ENCODE measurements at places on chromosomes 1 and 21. TPM values are rescaled to one million over a fixed set of nuclear protein-coding genes. Genes with fewer than 3 reads are reported as not detected.

DNA sequence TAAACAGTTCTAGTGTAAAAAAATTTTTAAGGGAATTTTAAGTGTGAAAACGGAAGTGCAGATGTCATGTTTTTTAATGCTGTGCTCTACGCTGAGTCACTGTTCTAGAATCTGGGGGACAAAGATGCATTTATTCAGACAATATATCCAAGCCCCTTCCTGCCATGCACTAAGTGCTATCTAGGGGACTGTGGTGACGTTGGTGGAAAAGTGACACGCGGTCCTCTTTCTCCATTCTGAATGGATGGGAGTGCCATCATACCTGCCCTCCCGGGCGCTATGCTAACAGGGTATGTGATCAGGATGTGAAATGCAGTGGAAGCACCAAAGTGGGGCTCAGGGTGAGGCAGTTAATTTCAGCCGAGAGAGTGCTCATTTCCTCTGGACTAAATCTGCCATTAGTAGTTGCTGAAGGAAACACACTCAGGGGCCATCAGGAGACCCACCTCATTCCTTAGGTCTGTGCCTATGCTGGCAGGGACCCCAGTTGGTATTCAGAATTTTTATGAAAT is 6.6 kb downstream of the C1orf226 start:
- peaks cover 13% of the 10 kb centered on the region for H3K36me3 ChIP-seq
- no peak for DNase-seq
- H3K4me1 ChIP-seq, result no peaks in the 10 kb centered on the region
- no peak overlapping the region for H3K4me3 ChIP-seq

GRCh38 chr1:104987210-104987609 is 1237.5 kb downstream of the AMY1C start:
- no peak overlapping the region for H3K4me3 ChIP-seq
- no peak overlapping the region for H3K27ac ChIP-seq
- DNase-seq, result no peak

DNA sequence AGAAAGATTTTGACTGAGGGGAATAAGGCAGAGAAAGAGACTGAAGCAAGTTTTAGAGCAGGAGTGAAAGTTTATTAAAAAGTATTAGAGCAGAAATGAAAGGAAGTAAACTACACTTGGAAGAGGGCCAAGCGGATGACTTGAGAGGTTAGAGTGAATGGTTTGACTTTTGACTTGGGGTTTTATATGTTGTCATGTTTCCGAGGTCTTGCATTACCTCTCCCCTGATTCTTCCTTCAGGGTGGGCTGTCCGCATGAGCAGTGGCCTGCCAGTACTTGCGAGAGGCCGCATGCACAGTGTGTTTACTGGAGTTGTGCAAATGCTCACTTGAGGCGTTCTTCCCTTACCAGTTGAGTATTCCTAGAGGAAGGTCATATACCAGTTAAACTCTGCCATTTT is 13.0 kb upstream of the DENND2D start:
- no peaks in the 10 kb centered on the region for H3K36me3 ChIP-seq
- H3K4me3 ChIP-seq, result no peak overlapping the region
- H3K27me3 ChIP-seq, result no peaks in the 10 kb centered on the region
- DNase-seq, result no peak
- peaks cover 7% of the 10 kb centered on the region for H3K4me1 ChIP-seq
- no peak overlapping the region for H3K27ac ChIP-seq

The LMO4 gene
- 64.9 TPM for total RNA-seq

DNA sequence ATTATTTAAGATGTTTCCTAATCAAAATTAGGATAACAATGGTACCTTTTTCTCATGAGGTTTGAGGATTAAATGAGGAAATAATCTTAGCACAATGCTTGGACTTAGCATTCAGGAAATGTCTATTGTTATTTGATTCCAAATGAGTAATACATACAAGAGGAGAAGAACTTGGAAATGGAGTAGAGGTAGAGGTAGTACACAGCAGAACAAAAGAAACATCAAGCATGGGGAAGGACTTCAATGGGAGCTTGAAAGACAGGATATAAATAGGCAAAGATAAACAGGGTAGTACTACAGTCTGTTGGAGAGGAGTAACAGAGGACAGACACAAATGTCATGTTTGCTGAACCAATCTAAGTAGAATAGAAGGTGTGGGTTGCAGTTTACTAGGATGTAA is 59.5 kb upstream of the RGS2 start:
- H3K27me3 ChIP-seq, result no peaks in the 10 kb centered on the region
- no peak overlapping the region for H3K4me3 ChIP-seq
- peaks cover 2% of the 10 kb centered on the region for H3K4me1 ChIP-seq
- no peaks in the 10 kb centered on the region for H3K36me3 ChIP-seq

The TNNT2 gene
- 8.6 TPM for total RNA-seq

The DMBX1 gene
- total RNA-seq, result 2.3 TPM

GRCh38 chr1:241641773-241642592 is 1.8 kb upstream of the CHML start:
- no peak overlapping the region for H3K4me3 ChIP-seq
- H3K27me3 ChIP-seq, result no peaks in the 10 kb centered on the region
- H3K4me1 ChIP-seq, result 0 out of 2 replicates have a peak, but pooled peaks cover 6% of the 10 kb centered on the region
- no peak for DNase-seq
- H3K27ac ChIP-seq, result no peak overlapping the region

DNA sequence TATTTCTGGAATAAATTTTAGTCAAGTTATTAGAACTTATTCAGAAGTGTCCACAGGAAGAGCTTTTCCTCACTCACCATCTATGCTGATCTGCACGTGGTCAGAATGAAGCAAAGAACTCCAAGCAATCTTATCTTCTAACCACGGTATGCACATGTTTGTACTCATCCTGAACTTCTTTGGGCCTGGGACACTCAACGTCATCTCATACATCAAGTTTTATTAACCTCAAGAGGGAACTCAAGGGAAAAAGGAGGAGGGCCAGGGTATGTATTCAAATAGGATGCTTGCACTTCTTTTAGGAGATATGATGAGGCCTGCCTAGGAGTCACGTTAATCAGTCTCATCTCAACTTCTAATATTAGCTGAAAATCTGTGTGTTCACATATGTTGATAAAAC is 142.5 kb downstream of the C1orf94 start:
- no peak overlapping the region for H3K4me3 ChIP-seq
- no peak for DNase-seq
- peaks cover 7% of the 10 kb centered on the region for H3K36me3 ChIP-seq
- no peak overlapping the region for H3K27ac ChIP-seq

The ZNF697 gene
- total RNA-seq, result 17.9 TPM

- no peaks in the 10 kb centered on the region for H3K36me3 ChIP-seq
- no peak overlapping the region for H3K27ac ChIP-seq
- no peaks in the 10 kb centered on the region for H3K27me3 ChIP-seq
- DNase-seq, result peak; percentile 46
These were observed 27.6 kb upstream of the SARS1 start for GRCh38 chr1:109185990-109186732.

DNA sequence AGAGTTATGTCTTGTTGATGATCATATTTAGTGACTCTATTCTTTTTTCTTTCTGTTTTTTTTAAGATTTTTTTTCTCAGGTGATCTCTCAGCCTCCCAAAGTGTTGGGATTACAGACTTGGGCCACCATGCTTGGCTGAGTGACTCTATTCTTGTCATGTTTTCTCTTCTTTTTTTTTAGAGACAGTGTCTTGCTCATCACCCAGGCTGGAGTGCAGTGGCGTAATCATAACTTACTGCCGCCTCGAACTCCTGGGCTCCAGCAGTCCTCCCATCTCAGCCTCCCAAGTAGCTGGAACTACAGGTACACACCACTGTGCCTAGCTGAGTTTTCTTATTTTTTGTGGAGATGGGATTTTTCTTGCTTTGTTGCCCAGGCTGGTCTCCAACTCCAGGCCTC is 36.9 kb downstream of the ZMYM4 start:
- no peaks in the 10 kb centered on the region for H3K27me3 ChIP-seq
- H3K4me1 ChIP-seq, result no peaks in the 10 kb centered on the region
- no peak overlapping the region for H3K27ac ChIP-seq
- no peak for DNase-seq
- peaks cover 18% of the 10 kb centered on the region for H3K36me3 ChIP-seq

- no peaks in the 10 kb centered on the region for H3K27me3 ChIP-seq
- no peaks in the 10 kb centered on the region for H3K36me3 ChIP-seq
- no peak for DNase-seq
These were observed 777 bp downstream of the LAMC2 start for GRCh38 chr1:183186841-183187240.

The LIX1L gene
- 5.9 TPM for total RNA-seq

The C1orf87 gene
- 0.33 TPM for total RNA-seq

GRCh38 chr1:22876359-22877111 is 96.1 kb downstream of the LACTBL1 start:
- no peak for DNase-seq
- no peaks in the 10 kb centered on the region for H3K4me1 ChIP-seq

The ITGB2 gene
- total RNA-seq, result 1.1 TPM

DNA sequence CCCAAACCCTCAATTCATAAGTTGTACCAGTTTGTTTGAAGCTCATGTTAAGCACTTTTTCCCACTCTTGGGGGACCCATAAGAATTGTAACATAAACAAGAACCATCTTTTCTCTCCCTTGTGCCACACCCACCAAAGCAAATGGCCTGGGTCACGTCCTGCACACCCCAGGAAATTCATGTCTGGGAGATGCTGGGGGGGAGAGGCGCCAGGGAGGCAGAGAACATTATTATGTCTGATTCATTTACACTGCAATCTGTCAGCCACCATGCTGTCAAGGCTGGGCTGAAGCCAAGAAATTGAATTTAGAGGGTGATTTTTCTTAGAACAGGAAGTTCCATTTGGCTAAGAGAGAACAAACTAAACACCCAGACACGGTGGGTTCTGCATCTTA is 37.2 kb upstream of the IPO9 start:
- H3K27me3 ChIP-seq, result no peaks in the 10 kb centered on the region
- DNase-seq, result no peak
- H3K4me1 ChIP-seq, result no peaks in the 10 kb centered on the region
- H3K27ac ChIP-seq, result no peak overlapping the region

DNA sequence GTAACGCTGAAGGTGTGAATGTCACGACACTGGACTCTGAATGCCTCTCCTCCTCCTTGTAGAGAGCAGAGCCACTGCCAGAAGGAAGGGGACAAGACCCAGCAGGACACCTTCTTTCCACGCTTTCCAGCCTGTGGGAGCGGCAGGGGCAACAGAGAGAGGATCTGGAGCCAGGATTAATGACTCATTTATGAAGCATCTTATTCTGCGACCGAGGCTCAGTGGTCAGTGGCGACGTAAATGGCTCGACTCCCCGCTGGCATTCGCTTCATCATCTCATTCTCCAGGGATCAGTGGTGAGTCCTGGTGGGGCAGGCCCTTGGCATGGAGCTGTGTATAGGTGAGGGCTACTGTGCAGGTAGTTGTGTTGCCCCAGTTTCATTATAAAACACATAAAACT is 4.6 kb downstream of the SLC37A1 start:
- H3K27me3 ChIP-seq, result no peaks in the 10 kb centered on the region
- no peak overlapping the region for H3K27ac ChIP-seq
- H3K36me3 ChIP-seq, result peaks cover 10% of the 10 kb centered on the region
- H3K4me1 ChIP-seq, result peaks cover 9% of the 10 kb centered on the region
- DNase-seq, result no peak

- no peak for DNase-seq
- no peaks in the 10 kb centered on the region for H3K4me1 ChIP-seq
- no peaks in the 10 kb centered on the region for H3K27me3 ChIP-seq
- no peak overlapping the region for H3K27ac ChIP-seq
These were observed 37.8 kb upstream of the CD2 start for GRCh38 chr1:116716391-116716790.

The OLFM3 gene
- 0.29 TPM for total RNA-seq

DNA sequence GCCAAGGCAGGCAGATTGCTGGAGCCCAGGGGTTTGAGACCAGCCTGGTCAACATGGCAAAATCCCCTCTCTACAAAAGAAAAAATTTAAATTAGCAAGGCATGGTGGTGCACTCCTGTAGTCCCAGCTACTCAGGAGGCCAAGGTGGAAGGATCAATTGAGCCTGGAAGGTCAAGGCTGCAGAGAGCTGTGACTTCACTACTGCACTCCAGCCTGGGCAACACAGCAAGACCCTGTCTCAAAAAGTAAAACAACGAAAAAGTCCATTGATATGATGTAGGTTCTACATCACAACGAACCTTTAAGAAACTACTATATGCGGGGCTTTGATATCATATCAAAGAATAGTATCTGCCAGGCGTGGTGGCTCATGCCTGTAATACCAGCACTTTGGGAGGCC is 20.9 kb downstream of the PTAFR start:
- H3K36me3 ChIP-seq, result no peaks in the 10 kb centered on the region
- H3K27me3 ChIP-seq, result no peaks in the 10 kb centered on the region
- no peak overlapping the region for H3K27ac ChIP-seq
- no peaks in the 10 kb centered on the region for H3K4me1 ChIP-seq

The OR2G6 gene
- total RNA-seq, result not detected

DNA sequence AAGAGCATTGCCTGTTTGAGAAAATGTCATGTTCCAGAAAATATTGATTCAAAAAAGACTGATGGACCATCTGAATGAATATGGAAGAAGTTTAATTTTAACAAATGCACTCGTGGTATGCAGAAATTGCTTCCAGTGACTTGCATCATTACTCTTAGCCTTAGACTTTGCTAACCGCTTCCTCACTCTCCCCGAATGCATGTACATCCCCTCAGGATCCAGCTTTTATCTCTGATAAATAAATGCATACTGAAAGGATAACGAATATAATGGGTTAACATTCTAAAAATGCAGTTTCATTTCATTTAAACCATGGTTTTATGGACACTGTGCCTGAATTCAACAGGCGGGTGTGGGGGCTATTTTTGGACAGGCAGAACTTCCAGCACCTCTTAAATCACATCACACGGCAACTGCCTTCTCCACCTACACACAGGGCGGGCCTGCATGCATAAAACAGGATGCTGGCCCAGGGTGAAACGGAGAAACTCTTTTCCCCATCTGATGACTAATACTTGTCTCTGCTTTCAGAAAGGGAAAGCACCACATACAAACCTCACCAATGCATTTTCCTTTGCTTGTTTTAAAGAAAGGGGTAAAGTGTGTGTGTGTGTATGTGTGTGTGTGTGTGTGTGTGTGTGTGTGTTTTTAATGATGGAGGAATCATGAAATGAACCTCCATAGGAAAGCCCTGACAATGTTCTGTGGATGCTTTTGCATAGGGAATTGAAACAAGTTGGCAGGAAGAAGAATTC is 48.7 kb downstream of the SPAG17 start:
- 0 out of 2 replicates have a peak, but pooled peaks cover 3% of the 10 kb centered on the region for H3K36me3 ChIP-seq
- peaks cover 7% of the 10 kb centered on the region for H3K4me1 ChIP-seq
- H3K27me3 ChIP-seq, result no peaks in the 10 kb centered on the region
- no peak overlapping the region for H3K27ac ChIP-seq
- H3K4me3 ChIP-seq, result no peak overlapping the region

The PRDM16 gene
- total RNA-seq, result 0.70 TPM

GRCh38 chr1:181482521-181483284 is 614 bp upstream of the CACNA1E start:
- H3K27me3 ChIP-seq, result peaks cover 46% of the 10 kb centered on the region
- peak overlapping the region; percentile 63 for H3K4me3 ChIP-seq
- peaks cover 4% of the 10 kb centered on the region for H3K36me3 ChIP-seq
- H3K27ac ChIP-seq, result no peak overlapping the region

- no peaks in the 10 kb centered on the region for H3K27me3 ChIP-seq
- no peak overlapping the region for H3K4me3 ChIP-seq
- peaks cover 4% of the 10 kb centered on the region for H3K4me1 ChIP-seq
These were observed 19.5 kb downstream of the RCAN1 start for GRCh38 chr21:34595457-34595856.

- DNase-seq, result no peak
- H3K4me3 ChIP-seq, result no peak overlapping the region
- no peak overlapping the region for H3K27ac ChIP-seq
- H3K4me1 ChIP-seq, result no peaks in the 10 kb centered on the region
- H3K36me3 ChIP-seq, result no peaks in the 10 kb centered on the region
These were observed 89.3 kb downstream of the VAV3 start for GRCh38 chr1:107875689-107876088.

All from H9 (cell line).